ENCODE measurements at places on chromosomes 3 and 15.

DNA sequence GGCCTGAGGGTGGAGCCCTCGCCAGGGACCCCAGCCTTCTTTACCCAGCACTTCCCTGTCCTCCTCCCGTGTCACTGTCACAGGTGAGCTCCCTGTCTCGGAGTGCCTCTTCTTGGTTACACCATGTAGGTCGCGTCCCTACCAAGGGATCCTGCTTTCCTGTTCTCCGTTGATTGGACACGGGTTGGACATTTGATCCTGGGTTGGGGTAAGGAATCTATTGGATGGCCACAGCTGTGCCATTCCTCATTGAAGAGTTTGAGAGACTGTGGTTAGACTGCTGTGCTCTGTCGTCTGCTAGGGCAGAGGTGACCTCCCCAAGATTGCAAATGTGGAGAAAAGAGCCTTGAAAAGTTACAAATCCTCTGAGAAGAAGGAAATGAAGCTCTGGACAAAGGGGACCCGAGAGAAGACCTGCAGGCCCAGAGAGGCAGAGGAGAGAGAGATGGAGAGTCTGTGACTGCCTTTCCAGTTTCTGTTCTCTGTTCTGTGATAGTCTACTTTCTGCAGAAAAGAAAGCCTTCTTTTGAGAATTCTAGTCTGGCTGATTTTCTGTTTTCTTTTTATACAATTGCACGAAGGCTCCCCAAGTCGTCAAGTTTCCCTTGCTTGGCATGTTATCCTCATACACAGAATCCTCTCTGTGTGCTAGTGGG is 325.7 kb upstream of the RGMA start:
- DNase-seq = no peak

- DNase-seq = no peak
Measured at GRCh38 chr3:63240381-63240902, 37.7 kb upstream of the SYNPR start.

GRCh38 chr15:100768501-100768931 is 111.1 kb upstream of the ALDH1A3 start:
- DNase-seq = no peak

- no peak for DNase-seq
Measured at GRCh38 chr15:99123713-99124451, 19.0 kb downstream of the SYNM start.

DNA sequence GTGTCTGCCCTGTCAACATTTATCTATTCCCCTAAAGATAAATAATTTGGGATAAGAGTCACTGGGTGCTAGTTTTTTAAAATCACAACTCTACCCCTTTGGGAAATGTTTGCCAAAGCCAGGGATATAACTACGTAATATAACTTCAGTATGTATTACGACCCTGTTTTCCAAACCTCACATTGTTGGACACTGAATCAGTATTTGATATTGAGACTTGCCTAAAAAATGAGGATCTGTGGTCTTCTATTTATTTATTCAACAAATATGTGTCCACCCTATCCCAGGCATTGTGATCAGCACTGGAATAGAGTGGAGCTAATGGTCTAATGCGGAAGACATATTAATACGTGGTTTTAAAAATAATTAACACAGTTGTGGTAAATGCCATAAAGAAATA is 4.5 kb upstream of the MGA start:
- DNase-seq = no peak

- no peak for DNase-seq
Measured at GRCh38 chr15:38795471-38796245, 231.0 kb upstream of the RASGRP1 start.

GRCh38 chr3:135013206-135013605 is 218.1 kb downstream of the EPHB1 start:
- DNase-seq = no peak

DNA sequence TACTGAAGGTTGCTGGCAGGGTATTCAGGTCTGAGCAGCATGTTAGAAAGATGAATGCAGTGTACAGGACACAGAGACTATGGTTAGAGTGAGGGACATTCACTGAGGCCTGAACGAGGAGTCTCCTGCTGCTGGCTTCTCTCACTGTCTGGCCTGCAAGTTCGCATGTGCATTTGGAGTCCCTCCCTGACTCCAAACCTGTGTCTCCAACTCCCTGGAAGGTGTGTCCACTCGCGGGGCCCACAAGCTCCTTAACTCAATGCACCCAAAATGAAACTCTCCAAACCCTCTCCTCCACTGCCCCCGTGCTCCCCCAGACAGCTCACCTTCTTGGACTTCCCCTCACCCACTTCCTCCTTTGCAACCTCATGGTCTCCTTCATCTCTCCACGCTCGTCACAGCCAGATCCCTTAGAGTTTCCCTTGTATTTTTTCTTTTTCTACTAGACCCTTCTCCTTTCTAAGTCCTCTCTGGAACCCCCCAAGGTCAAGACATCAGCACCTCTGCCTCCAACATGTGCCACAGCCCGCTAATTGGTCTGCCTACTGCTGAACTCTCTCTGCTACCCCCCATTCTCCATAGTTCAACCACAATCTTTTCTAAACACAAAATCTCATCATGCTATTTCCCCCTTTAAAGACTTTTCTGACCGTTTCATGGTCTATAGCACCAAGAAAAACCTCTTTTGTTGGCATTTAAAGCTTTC is 58.3 kb downstream of the HES1 start:
- DNase-seq = no peak

- no peak for DNase-seq
Measured at GRCh38 chr15:60829416-60829815, 350.5 kb upstream of the ICE2 start.

All from esophagus squamous epithelium (tissue), 5 donors.